ENCODE measurements at places on chromosomes 2 and 18.

DNA sequence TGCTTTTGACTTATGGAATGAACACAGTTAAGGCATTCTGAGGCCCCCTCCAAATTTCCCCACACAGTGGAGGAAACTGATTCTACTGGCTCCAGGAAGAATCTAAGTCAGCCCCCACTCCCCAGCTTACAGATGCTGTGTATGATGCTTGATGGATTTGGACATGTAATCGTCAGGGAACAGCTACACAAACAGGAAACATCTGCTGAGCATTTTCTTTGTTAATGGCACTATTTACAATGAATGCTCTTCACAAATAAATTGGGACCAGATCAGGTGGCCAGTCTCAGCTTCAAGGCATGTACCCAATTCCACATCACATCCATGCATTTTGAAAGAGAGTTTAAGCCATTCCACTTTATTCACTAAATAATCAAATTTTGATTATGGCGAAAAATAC, 562.3 kb downstream of the SOX11 start:
- DNase-seq: no peak

DNA sequence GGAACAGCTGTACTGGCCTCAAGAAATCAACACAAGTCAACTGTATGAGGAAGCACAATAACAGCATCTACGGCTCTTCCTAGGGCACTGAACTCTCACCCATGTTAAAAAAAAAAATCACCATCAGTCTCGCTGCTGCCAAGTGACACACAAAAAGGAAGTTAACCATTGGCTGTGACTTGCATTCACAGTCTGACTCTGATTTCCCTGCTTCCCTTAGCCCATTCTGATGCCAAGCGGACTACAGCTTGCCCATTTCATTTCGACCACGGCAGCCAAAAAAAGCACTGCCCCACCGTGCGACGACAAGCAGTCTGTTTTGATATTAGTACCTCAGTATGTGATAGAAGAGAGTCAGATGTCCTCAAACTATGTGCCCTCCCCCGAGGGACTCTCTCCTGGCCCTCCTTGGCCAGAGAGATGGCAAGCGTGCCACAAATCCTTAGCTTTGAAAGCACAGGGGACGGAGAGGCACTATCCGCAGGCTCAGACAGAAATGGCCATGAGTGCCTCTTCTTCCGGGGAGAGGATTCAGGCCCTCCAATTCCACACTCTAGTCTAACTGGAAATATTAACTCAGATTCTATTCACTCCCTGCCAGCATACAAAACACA, 250.0 kb downstream of the TCF4 start:
- no peak for DNase-seq

DNA sequence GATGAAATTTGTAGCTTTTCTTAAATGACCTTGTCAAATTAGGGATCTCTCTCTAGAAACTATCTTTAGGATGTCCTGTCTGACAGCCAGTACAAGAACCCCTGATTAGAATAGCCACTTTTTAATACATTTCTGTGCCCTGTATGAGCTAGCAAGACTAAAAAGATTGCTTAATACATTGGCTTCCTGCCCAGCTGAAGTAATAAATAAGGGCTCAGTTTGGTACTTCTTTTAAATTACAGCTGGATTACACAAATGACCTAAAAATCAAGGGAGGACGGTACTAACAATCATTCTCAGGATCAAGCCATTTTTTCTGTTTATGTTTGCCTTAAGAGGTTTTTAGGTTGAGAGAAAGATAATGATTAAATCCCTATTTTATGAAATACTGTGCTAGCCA, 11.6 kb upstream of the OLA1 start:
- DNase-seq: no peak

DNA sequence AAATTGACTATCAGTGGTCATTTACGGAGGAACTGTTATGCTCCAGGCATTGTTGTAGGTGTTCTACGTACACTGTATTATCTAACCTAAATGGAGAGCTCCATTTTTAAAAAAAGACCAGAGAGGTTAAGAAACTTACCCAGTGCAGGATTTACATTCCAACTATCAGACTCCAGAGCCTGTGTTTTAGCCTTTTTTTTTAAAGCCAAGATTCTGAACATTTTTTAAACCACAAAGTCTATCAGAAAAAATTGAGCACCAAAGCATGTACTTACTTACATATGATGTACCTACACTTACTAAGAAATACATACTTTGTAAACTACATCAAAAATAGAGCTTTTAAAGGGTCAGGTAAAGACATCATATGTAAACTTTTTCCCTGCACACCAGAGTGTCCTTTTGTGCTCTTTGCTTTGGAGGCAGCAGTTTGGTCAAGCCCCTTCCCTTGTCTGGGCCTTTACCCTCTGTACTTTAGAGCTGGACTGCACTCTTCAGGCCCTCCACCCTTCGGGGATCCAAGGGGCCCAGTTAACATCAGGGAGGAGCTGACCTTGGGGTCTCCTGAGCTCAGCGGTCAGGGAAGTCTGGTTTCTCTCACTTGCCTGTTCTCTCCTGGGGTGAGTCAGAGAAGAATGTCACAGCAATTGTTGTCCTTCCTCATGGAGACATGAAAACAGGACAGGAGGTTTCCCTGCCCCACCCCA, 58.4 kb downstream of the ITGB1BP1 start:
- no peak for DNase-seq
